ENCODE measurements at places on chromosomes 7 and 10.

DNA sequence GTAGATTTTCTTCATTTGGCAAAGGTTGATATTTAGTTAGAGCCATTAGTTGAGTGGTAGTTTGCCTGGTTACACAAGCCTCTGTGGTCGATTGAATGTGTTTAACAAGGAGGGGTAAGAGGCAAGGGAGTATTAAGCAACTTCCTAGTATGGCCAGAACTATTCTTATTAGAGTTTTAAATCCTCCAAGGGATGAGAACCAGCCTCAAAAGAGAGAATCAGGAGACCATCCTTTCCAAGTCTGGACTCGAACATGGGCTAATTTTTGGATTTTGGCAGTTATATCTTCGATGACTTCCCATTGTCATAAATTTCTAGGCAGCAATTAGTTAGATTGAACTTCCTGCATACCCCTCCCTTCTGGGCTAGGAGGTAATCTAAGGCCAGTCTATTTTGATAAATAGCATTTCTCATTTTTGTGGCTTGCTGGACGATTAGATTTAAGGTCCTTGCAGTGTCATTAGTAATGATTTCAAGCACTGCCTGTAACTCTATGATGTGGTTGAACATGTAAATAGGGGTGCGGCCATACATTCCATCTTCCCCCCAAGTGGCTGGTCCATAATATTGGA, 219.5 kb upstream of the KCND2 start:
- no peak for DNase-seq

- DNase-seq, result no peak
These were observed 612 bp downstream of the SNX8 start for GRCh38 chr7:2313450-2314208.

- no peak for DNase-seq
These were observed 78.6 kb downstream of the MAD1L1 start for GRCh38 chr7:2154121-2154520.

DNA sequence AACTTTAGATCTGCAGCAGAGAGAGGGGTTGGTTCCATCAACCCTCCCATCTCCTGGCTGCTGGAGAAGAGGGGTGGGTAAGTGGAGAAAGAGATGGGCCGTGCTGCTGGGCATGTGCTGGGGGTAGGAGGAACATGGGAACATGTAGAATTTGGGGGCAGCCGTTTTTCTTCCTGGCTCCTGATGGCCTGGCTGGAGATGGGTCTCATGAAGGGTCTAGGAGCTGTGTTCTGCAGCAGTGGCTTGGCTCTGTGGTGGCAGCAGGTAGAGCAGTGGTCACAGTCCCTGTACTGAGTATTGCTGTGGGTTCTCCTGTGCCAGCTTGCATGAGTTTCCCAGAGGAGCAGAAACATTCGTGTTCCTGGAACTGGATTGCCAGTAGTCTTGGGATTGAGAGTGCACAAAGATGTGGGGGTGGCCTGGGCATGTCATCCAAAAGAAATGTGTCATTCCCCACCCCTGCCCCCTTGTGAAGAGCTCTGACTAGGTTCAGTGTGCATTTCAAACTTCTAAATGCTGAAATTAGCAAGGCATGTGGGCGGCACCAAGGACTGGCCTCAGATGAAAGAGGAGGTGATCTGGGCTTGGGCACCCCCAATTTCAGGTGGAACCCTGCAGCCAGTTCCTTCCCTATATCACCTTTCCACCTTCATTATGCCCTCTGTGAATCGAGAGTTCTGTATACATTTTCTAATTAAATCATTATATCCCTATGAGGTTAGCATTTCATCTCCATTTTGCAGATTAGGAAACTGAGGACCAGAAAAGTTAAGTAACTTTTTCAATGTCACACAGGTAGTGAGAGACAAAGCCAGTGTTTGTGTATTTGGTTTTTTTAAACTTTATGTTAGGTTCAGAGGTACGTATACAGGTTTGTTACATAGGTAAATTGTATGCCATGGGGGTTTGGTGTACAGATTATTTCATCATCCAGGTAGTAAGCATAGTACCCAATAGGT, 2.1 kb downstream of the CHST3 start:
- no peak for DNase-seq

GRCh38 chr7:155488483-155489127, 30.7 kb downstream of the EN2 start:
- no peak for DNase-seq
